IPS DF 19.7 (cell line): ENCODE measurements at places on chromosomes 2 and 18.

- DNase-seq: no peak
These were observed 420.0 kb upstream of the ST6GAL2 start for GRCh38 chr2:107305966-107306365.

DNA sequence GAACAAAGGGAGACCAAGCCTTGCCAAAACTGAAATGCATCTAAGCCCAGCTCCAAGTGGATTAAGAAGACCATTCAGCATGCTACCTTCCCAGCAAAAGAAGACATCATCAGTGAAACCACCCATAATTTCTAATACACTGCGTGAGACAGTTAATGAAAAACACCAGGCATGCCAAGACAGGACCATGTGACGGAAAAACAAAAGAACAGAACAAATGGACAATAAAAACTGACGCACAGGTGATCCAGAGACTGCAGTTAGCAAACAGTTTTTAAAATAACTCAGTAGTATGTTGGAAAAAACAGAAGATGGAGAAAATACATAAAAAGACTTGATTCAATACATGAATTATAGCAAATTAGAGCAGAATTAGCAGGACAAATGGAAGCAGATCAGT is 15.3 kb downstream of the FAM168B start:
- DNase-seq: no peak

DNA sequence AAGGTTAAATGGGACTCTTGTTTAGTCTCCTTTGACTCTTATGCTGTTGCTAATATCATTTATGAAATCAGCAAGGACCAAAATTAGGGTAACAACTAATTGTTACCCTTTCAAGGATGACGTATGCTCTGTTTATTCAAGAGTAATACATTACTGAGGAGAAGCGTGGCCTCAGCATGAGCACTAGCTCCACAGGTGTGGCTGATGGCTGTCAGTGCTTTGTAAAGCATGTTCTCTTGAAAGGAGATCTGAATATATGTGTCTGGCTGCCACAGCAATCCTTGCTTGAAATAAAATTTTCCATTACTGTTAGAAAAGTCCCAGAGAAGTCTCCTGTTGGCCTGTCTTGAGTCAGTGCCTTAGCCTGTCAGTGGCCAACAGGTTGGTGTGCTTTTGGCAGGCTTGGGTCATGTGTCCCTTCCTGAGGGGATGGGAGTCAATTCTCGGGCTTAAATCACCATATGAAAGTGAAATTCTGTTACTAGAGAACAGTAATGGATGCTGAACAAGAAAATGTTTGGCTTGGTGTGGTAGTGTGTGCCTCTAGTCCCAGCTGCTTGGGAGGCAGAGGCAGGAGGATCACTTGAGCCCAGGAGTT is 32.7 kb downstream of the ABI2 start:
- DNase-seq: no peak

DNA sequence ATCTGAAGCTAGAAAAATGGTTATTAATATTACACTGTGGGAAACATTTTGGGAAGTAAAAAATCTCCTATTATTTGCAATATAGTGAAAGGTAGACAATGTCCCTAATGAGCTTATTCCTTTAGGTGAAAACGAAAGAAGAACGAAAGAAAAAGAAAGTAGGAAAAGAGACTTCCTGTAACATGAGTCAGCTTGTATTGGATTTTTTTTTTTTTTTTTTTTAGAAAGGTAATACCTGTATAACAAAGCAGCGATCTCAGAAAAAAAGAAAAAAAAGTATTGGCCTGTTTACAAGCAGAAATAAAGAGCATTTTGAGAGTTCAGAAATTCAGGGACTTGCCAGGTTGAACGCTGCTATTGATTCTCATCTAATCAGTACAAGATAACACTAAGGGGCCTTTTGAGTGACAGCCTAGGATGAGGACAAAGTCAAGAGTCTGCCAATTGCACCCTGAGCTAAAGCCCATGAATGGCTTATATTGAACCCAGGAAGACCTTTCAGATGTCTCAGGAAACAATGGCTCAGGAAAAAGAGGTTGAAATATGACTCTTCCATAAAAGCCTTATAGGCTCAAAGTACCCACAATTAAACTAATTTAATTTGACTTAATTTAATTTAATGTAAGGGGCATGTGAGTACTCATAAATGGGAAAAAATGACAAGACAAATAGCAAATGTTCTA is 615.6 kb upstream of the CDH2 start:
- DNase-seq: no peak

DNA sequence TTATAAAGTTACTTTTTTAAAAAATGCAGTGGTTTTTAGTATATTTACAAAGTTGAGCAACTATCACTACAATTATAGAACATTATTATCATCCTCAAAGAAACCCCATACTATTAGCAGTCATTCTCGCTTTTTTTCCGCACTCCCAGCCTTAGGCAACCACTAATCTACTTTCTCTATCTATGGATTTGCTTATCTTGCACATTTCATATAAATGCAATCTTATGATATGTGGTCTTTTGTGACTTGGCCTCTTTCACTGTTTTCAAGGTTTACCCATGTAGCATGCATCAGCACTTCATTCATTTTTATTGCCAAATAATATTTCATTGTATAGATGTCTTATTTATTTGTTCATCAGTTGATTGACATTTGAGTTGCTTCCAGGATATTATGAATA is 273.4 kb downstream of the AGPS start:
- DNase-seq: no peak

GRCh38 chr2:120094795-120095194 is 81.9 kb downstream of the EPB41L5 start:
- no peak for DNase-seq

DNA sequence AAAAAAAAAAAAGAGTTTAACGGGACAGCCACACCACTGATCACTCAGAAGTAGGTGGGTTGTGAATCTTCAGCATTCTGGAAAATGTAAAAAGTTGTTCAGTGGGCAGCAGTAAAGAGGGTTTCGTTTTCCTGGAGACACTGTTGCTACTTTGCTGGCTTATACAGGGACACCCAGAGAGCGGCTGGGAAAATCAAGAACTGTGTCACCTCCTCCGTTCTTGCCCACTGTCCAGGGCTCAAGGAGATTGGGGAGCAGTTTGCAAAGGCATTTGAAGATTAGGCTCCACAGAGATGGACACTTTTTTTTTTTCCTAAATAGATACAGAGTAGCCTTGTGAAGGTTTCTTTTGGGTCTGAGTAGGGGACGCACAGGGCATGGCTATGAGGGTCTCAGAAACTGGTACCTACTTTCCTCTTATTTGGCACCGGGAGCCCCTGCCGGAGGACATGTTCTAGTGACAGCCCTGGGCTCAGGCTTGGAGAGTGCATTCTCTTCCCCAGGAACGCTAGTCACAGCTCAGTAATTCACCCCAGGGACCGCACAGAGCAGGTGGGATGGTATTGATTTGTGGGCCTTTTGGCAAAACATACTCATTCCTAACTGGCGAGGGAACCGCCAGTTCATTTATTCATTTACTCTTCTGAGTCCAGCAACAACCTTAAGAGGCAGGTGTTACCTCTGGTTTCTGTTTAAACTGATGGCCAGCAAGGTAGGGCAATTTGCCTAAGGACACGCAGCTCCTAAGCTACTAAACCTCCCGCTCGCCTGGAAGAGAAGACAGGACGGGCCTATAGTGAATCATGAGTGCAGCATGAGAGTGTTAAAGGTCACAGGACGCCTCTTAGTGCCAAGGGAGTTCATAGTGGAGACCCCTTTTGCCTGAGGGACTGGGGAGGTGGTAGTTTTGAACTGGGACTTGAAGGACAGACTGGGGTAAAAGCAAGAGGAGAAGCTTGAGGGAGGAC is 53.1 kb downstream of the HPCAL1 start:
- DNase-seq: no peak

- no peak for DNase-seq
These were observed 93.9 kb upstream of the LTBP1 start for GRCh38 chr2:32852856-32853255.

GRCh38 chr2:71713581-71714580 is 260.5 kb downstream of the DYSF start:
- DNase-seq: no peak

- no peak for DNase-seq
These were observed 105.6 kb downstream of the MAPK4 start for GRCh38 chr18:50665519-50665918.

- DNase-seq: no peak
These were observed 37.6 kb upstream of the ASXL3 start for GRCh38 chr18:33540392-33540791.

DNA sequence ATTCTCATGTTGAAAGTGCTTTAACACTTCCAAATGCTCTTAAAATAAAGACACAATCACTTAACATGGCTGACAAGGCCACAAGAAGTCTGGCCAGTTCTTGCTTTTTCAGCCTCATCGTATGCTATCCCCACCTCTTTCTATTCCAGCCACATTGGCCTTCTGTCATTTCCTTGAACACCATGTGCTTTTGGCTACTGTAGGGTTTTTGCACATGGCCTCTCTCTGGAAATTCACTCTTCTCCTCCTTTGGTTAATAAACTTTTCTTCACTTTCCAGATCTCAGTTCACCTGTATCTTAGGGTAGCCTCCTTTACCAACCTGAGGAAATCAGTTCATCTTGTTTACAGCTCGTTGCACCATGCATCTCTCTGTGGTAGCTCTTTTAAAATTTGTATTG is 450.5 kb upstream of the MEX3C start:
- DNase-seq: no peak

- no peak for DNase-seq
These were observed 158.5 kb downstream of the INSIG2 start for GRCh38 chr2:118246726-118247125.

GRCh38 chr2:106208874-106209273 is 14.8 kb upstream of the UXS1 start:
- DNase-seq: no peak

DNA sequence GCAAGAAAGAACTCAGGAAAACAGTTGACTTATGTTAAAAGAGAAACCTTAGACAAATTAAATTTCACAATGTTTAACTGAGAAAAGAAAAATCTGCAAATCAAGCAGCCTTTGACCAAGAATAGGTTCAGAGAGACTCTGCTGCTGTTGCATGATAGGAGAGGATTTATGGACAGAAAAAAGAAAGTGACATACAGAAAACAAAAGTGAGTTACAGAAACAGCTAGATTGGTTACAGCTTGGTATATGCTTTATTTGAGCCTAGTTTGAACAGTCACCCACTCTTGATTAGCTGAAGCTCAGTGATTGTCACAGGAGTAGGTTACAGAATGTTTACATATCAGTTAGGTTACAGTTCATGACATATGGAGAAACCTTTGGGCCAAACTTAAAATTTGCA is 258.2 kb upstream of the SPOPL start:
- no peak for DNase-seq

- DNase-seq: no peak
These were observed 405 bp downstream of the SOS1 start for GRCh38 chr2:39120521-39120770.

- no peak for DNase-seq
These were observed 59.9 kb downstream of the ABCB11 start for GRCh38 chr2:168971261-168971660.

- DNase-seq: no peak
These were observed 96.9 kb downstream of the HDAC4 start for GRCh38 chr2:239303711-239304532.

GRCh38 chr18:58507880-58508279 is 121.0 kb downstream of the ALPK2 start:
- no peak for DNase-seq

DNA sequence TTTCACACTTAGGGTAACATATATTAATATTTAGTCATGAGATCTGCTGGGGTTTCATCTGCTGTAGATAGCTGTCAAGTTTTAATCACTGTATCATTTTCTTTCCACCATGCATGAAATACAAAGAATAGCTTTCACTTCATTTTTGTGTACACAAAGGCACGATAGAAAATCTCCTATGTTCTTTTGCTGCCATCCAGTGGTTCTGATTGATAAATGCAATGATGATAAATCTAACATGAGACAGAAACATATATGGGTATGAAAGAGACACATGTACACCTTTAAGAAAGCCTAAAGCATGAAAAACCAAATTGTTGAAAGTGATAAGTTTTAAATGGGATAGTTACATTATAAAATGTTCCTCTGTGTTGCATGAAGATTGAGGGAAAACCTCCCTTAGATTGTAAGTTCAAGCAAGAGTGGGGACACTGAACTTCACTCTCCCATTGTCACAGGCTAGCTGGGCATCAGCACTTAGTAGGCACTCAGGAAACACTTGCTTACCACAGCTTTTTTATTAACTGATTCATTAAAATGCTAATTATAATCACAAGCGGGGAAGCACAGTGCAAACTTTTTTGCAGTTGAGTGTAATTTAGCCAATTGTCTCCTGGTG is 31.2 kb downstream of the C1D start:
- no peak for DNase-seq

- no peak for DNase-seq
These were observed 140.4 kb upstream of the RNF152 start for GRCh38 chr18:62033207-62033606.

GRCh38 chr18:21820033-21820810 is 79.6 kb downstream of the MIB1 start:
- no peak for DNase-seq

DNA sequence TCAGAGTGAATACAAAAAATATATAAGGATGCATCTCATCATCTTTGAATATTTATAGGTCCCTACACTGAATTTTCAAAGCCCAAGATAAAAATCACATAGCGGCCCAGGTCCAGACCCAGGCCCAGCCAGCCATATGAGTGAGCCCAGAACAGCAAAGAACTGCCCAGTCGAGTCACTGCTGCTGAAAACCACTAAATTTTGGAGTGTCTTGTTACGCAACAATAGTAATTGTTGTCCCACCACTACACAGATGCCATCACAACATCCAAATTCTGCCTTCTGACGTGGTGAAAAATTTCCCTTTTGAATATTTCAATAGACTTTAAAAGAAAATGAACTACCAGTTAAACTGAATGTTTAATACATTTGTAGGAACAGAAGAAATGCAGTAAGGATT is 5.7 kb downstream of the C18orf32 start:
- no peak for DNase-seq

DNA sequence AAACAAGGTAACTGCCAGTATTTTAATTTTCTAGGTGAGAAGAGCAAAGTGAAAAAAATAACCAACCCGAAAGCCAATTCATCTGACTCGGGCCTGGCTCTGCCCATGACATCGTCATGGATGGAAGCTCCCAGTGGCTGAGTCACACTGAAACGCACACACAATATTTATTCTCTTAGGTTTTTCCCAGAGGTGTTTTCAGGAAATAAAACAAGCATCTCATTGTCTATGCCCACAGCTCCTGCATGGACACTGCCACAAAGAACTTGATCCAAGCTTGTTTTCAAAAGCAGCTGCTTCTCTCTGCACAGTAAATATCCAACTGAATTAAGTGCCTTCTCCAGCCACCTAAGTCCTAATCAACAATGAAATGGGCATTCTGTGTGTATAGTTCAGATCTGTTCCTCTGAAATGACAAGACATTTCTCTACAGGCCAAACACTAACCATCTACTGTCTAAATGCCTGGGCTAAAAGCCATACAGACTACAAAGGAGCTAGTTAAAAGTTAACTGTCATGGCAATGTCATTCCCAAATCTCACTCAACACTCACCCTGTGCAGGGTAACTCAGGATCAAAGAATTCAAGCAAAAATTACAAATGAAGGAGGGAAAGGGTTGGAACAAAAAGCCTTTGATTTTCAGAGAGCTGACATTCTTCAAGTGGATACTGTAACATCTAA is 62.9 kb downstream of the RPL31 start:
- DNase-seq: no peak
